Activated CD8-positive, alpha-beta memory T cell treated with anti-CD3 and anti-CD28 coated beads, Interleukin-2, amount 10 ng/mL, durations not matched to agents 7 days and 5 days (primary cell): ENCODE measurements at places on chromosomes 6 and 20.

DNA sequence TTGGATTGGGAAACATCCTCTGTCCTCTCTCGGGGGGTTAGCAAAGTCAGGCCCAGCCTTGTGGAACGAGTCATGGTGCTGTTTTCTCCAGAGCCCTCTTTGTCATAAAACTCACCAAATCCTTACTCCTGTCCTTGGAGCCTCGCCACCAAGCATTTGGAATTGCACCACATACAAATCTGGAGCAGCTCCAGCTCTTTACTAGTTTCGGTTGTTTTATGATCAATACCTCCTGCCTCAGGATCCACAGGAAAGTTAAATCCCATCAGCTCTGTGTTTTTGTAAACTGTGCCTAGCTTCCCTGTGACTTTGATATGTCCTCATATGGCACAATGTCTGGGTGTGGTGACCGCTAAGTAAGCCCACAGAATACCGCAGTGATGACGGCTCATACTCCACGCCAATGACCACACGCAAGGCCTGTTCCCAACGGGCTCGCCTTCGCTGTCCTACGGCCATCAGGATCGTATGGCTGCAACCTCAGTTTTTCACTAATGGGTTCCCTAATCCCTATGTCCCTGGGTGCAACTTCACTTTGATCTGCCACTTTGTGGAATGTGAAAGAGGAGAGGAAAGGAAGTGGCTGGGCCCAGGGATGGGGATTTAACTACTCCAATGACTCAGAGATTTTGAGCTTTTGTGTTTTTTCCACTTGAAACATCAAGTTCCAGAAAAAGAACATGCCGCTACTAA lies 111.3 kb upstream of the FOXQ1 start:
- no peak overlapping the region for H3K4me3 ChIP-seq
- H3K36me3 ChIP-seq = no peaks in the 10 kb centered on the region
- no peaks in the 10 kb centered on the region for H3K4me1 ChIP-seq
- DNase-seq = no peak

- H3K36me3 ChIP-seq = no peaks in the 10 kb centered on the region
- no peak overlapping the region for H3K4me3 ChIP-seq
- DNase-seq = no peak
- H3K4me1 ChIP-seq = no peaks in the 10 kb centered on the region
These were observed 23.6 kb downstream of the HMGN4 start for GRCh38 chr6:26561533-26562466.

GRCh38 chr6:70107852-70108629 lies 194.8 kb downstream of the COL9A1 start:
- DNase-seq = no peak
- H3K4me1 ChIP-seq = no peaks in the 10 kb centered on the region
- no peaks in the 10 kb centered on the region for H3K36me3 ChIP-seq
- no peak overlapping the region for H3K27ac ChIP-seq
- no peak overlapping the region for H3K4me3 ChIP-seq

DNA sequence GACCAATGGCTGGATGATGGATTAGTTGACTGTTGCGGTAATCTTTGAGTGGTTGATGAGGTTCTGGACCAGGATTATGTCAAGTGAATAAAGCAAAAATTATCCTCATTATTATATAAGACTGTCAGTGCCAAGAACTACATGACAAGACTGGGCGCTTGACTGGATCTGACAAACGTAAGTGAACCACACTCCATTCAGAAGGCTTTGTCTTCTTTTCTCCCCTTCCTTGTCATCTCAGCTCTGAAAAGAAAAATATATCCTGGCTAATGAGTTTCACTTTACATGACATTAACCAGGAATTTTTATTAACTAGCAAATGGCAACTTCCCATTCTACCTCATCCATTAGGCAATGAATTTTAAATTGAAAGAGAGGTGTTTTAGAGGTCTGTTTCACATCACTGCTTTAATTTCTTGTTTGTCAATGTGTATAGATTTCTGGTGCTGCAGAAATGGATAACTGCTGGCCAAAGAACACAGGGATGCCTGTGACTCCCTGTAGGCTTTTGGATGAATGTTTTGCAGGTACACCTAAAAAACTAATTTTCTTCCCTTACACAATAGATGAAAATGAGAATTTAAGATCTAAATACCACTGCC lies 150.1 kb downstream of the ELOVL4 start:
- H3K27me3 ChIP-seq = peaks cover 10% of the 10 kb centered on the region
- H3K36me3 ChIP-seq = no peaks in the 10 kb centered on the region
- H3K4me3 ChIP-seq = no peak overlapping the region
- peaks cover 7% of the 10 kb centered on the region for H3K4me1 ChIP-seq
- no peak overlapping the region for H3K27ac ChIP-seq

DNA sequence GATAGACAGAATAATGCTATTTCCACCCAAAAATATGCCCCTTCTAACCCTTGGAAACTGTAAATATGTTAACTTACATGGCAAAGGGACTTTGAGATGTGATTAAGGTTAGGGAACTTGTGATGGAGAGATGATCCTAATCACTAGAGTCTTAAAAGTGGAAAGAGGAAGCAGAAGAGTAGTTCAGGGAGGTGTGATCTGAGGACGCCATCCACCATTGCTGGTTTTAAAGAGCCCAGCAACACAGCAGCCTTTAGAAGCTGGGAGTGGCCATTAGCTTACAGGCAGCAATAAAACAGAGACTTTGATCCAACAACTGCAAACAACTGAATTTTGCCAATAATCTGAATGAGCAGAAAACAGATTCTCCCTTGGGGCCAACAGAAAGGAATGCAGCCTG lies 30.6 kb downstream of the ZNF311 start:
- no peaks in the 10 kb centered on the region for H3K36me3 ChIP-seq

DNA sequence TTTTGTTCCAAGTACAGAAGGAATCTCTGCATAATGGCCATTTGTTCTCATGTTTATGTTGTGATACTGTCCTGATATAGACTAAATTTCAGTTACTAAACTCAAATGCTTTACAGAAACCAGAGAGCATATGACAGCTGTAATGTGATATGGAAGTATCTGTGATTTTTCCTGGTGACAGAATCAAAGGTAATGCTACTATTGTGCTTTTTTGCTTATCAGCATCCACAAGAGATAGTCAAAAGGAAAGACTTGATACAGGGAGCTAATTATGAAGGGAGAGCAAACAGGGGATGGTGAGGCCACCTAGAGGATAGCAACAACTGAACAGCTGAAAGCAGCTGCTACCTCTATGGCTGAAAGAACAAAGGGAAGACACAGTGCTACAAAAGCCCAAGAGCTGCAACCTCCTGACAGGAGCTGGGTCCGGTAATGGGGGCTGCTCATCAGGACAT lies 181.4 kb downstream of the PHF3 start:
- no peaks in the 10 kb centered on the region for H3K4me1 ChIP-seq
- no peak for DNase-seq
- H3K27me3 ChIP-seq = peaks cover 4% of the 10 kb centered on the region
- no peaks in the 10 kb centered on the region for H3K36me3 ChIP-seq
- no peak overlapping the region for H3K4me3 ChIP-seq

DNA sequence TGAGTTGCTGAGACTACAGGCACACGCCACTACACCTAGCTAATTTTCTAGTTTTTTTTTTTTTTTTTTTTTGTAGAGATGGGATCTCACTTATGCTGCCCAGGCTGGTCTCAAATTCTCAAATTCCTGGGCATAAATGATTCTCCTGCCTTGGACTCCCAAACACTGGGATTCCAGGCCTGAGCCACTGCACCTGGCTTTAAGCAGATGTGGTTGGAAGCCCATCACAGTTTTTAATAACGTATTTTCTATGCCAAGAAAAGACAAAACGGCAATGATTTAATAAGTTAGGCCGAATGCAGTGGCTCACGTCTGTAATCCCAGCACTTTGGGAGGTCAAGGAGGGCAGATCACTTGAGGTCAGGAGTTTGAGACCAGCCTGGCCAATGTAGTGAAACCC lies 456.6 kb downstream of the PRKN start:
- no peak overlapping the region for H3K27ac ChIP-seq
- H3K27me3 ChIP-seq = no peaks in the 10 kb centered on the region
- H3K4me3 ChIP-seq = no peak overlapping the region
- no peaks in the 10 kb centered on the region for H3K4me1 ChIP-seq
- no peaks in the 10 kb centered on the region for H3K36me3 ChIP-seq

DNA sequence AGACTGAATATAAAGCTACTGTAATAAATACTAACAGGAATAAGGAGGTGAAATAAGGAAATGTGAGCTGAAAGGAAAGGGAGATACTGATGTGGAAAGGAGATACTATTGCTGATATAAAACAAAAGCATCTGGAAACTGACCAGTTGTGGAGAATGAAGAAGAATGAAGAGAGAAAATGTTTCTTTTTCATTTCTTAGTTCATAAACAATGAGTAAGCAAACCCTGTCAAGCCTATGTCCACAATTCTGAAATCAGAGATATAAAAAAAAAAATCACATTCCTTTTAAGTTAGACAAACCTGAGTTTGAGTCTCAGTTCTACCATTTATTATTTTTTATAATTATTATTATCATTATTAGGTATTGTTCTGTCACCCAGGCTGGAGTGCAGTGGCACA lies 121.6 kb upstream of the GJE1 start:
- no peak overlapping the region for H3K27ac ChIP-seq
- no peak overlapping the region for H3K4me3 ChIP-seq
- peaks cover 27% of the 10 kb centered on the region for H3K27me3 ChIP-seq

- H3K36me3 ChIP-seq = peaks cover 6% of the 10 kb centered on the region
- no peaks in the 10 kb centered on the region for H3K27me3 ChIP-seq
- no peak overlapping the region for H3K27ac ChIP-seq
- H3K4me3 ChIP-seq = no peak overlapping the region
- peaks cover 30% of the 10 kb centered on the region for H3K4me1 ChIP-seq
These were observed 10.2 kb downstream of the CHMP4B start for GRCh38 chr20:33821270-33821836.
